Activated T-cell treated with anti-CD3 and anti-CD28 coated beads for 48 hours (primary cell): ENCODE measurements at places on chromosomes 7 and 10.
A peak's percentile ranks its signal among the peaks of the same experiment; 100 is the strongest.

GRCh38 chr7:8724080-8724718 is 290.8 kb downstream of the NXPH1 start:
- DNase-seq, result peak; percentile 1

DNA sequence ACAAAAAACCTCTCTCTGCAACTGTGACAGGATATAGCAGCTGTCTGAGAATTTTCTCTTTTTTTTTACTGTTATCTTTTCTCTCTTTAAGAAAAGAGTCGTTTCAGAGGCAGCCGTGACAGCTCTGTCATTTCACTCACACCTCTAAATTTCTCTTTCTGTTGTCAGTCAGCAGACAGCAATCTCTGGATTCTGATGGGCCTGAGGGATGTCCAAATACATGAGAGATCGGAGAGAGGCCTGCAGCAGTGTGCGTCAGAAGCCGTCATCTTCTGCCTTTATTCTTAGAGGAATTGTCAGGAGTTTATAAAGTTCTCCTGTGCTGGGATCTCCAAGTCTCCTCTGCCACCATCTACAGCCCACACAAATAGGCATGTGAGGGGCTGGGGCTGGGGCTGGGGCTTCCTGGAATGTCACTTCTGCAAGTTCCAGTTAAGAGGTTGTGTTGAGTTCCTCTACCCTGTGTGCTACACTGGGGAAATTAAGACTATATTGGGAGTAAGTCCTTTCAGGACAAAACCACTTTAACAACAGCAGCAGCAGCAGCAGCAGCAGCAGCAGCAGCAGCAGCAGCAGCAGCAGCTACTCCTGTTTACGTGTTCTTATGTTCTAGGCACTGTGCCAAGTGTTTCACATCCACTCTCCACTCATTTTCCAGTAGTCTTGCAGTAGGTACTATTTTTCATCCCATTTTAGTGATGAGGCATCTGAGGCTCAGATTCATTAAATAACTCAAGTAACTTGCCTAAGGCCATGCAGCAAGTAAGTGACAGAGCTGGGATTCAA is 541.3 kb downstream of the LRMDA start:
- DNase-seq, result no peak

- DNase-seq, result no peak
Observed at GRCh38 chr7:137001041-137001440, 132.6 kb downstream of the CHRM2 start.

GRCh38 chr7:2593036-2593727 is 34.4 kb downstream of the IQCE start:
- no peak for DNase-seq

- DNase-seq, result no peak
Observed at GRCh38 chr7:97226541-97226940, 109.0 kb downstream of the SDHAF3 start.

GRCh38 chr7:93315896-93316295 is 83.7 kb downstream of the VPS50 start:
- DNase-seq, result no peak

- no peak for DNase-seq
Observed at GRCh38 chr10:104085801-104086400, at the start of gene COL17A1. Gene COL17A1 (minus strand): TSS chr10:104085880. CDS start chr10:104080673, 5,207 bp downstream.

DNA sequence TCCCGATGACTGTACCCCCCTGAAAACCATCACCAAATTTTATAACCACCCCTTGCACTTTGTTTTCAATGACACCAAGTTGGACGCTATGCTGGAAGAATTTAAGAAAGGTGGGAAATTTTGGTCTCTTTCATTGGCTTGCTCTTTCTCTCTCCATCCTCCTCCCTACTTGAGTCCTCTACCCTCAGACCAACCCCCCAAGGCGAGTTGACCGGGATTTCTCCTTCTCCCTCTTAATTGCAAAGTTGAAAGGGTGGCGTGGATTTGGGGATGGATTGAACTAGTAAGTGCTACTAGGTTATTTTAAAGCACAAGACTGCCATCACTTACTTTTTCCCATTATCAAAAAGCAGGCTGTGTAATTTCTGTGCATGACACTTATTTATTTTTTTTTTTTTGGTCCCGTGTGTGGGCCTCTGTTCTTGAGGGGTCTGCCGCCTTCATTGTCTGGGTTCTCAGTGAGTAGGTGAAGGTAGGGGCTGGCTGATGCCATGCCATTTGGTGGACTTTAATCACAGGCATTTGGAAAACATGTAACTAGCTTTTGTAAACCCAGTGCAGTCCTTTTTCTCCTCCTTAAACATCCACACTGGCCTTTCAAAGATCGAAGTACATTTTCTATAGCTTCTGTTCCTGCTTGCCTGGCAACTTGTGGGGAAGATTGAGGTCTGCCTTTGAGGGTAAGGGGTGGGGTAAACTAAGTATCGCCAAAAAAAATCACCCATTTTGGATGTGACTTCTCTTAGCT is 2.1 kb downstream of the CNNM2 start:
- no peak for DNase-seq

- DNase-seq, result no peak
Observed at GRCh38 chr7:36119005-36119706, 33.9 kb upstream of the EEPD1 start.

- DNase-seq, result no peak
Observed at GRCh38 chr7:45716380-45717203, 142.4 kb downstream of the ADCY1 start.

GRCh38 chr10:131464789-131465188 is 153.3 kb upstream of the TCERG1L start:
- DNase-seq, result no peak

DNA sequence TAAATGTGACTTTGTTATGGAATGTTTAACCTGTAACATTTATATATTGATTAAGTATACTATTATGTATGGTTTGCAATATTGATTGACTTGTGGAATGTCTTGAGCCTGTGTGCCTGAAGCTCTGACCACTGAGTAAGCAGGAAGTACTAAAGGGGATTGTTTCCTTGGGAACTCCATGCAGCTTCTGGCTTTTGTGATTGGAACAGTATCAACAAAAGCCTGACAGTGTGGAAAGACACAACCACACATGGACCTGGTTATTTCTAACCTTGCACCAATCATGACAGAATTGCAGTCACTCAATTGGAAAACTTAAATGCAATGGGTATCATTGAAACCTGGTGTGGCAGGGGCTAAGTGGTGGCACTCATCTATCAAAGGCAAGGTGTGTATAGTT is 45.5 kb upstream of the PIK3CG start:
- DNase-seq, result no peak

- DNase-seq, result no peak
Observed at GRCh38 chr7:1953199-1954190, 279.2 kb downstream of the MAD1L1 start.

- no peak for DNase-seq
Observed at GRCh38 chr7:66967029-66967428, 28.4 kb downstream of the SBDS start.

DNA sequence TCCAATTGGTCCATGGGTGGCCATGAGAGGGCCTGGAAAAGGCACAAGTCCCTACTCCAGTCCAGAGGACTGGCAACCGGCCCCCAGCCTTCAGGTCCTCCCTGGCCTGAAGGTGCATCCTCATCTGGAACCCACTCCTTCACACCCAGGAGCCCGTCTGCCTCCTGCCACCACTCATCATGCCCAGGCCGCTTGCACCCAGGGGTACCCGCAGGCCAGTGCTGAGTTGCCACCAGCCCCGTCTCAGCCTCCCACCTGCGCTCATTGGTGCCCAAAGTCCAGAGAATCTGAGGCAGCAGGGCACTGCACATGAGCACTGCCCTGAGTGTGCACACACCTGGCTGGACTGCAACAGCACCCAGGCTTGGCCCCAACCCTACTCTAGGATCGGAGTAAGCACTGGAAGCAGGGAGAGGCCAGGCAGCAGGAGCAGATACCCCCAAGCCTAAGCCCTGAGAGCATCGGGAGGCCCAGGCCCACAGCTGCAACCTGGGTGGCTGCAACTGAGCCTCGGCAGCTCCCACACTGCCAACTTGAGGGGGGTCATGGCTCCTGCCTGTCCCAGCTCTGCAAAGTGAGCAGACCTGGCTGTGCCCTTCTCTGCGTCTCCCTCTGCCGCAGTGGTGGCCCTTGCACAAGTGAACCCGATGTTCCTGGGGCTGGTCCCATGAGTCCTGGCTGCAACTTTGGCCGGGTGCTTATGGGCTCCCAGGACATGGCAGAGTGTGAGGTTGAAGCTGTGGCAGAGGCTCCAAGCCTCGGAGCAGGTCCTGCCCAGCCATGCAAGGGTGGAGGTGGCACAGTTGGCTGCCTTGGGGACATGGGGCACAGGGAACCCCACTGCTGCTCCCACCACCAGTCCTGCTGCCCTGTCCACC is 44.3 kb downstream of the TCERG1L start:
- DNase-seq, result no peak

GRCh38 chr10:68560186-68560942 is at the start of gene TET1:
Gene TET1 (plus strand): TSS chr10:68560337. CDS start chr10:68572339, 12,002 bp downstream.
- DNase-seq, result peak; percentile 7

DNA sequence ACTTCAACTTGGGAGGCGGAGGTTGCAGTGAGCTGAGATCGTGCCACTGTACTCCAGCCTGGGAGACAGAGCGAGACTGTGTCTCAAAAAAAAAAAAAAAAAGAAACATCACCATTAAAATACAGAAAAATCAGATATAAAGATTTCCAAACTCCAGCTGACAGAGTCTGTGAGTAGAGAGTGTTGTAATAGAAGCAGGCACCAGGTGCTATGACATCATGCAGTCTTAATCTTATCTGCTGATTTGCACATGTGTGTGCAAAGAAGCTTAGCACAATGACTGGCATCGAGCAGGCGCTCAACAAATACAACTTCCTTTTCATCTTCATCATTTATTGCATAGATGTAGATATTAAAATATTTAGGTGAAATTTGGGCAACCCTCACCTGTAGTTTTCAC is 92.2 kb downstream of the PRKCQ start:
- DNase-seq, result no peak

DNA sequence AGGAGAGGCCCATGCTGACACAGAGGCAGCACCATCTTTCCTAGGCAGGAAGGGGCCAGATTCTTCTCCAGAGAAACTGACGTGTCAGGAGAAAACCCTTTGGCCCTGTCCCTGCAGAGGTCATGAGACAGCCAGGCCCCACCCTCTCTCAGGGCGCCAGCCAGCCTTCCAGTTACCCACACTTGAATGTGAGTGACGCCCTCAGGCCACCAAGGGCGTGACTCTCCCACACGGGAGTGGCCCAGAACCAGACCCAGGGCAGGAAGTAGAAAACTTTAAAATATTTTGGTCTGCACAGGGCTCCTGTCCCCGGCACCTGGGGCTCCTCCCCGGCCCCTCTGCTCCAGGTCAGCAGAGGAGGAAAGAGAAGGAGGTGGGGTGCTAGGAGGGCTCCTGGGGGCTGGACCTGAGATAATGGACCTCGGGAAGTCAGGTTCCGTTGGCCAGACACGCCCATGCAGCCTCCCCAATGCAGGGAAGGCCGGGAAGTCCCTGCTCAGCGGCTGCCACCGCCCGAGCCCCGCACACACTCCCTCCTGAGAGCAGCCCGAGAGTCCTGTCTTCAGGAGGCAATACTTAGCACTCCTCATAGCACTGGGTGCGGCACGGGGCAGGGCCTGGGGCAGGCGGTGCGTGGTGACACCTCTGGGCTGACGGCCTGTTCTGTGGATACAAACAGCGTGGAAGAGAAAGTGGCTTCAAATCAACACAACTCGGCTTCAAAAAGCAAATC is 67.0 kb upstream of the CFAP46 start:
- DNase-seq, result no peak

DNA sequence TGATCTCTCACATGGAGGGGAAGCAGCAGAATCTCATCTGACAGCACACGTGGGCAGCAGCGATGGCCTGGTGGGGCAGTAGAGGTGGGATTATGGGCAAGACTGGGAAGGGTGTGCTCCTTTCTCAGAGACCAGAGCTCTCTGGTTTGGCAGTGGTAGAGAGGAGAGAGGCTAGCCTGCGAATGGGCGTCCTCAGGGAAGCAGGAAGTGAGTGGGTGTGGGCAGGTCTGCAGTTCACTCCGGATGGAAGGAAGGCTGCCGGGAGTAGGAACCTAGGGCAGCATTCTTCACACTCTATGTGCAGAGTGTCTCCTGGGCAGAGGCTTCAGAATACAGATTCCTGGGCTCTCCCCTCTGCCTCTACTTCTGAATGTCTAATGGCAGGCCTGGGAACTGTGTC is 162.8 kb upstream of the BMPER start:
- no peak for DNase-seq

- DNase-seq, result no peak
Observed at GRCh38 chr10:43347997-43348396, 23.4 kb upstream of the FXYD4 start.

- DNase-seq, result no peak
Observed at GRCh38 chr10:411603-412002, 276.3 kb downstream of the ZMYND11 start.

- DNase-seq, result no peak
Observed at GRCh38 chr10:103433858-103434257, 18.3 kb downstream of the CALHM2 start.

GRCh38 chr10:17883621-17884020 is 68.1 kb upstream of the SLC39A12 start:
- no peak for DNase-seq

GRCh38 chr10:4934391-4934987 is 28.7 kb upstream of the AKR1C1 start:
- DNase-seq, result no peak

- DNase-seq, result no peak
Observed at GRCh38 chr10:52855546-52856325, 83.2 kb upstream of the MBL2 start.

DNA sequence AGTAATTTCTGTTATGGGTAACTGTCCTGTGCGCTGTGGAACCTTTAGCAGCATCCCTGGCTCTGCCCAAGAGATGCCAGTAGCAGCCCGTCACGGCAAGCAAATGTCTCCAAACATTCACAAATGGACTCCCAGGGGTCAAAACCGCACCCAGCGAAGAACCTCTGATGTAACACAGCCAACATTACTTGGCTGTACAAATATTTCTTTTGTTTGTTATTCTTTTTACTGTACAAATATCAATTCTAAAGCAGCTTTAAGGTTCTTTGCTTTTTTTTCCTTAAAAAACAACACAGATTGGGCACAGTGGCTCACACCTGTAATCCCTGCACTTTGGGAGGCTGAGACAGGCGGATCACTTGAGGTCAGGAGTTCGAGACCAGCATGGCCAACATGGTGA is 182.5 kb downstream of the KMT2E start:
- DNase-seq, result no peak

DNA sequence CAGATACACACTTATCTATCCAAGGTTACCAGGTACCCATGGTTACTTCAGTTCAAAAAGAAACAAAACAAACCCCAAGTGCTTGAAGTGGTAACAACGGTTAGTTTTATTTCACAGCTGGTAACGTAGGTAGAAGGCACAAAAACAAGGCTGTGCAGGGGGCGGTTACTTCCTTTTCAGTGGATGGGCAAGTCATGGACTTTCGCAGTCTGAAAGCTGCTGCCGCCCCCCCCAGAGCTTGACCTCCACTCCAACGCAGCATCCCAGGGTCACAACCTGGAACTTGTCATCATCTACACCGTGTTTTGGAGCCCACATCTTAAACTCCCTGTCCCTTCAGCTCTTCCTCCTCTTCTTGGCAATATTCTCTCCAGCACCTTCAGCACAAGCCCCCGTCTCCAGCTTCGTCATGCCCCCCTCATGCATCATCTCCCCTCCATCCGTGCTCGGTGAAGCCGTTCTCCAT is 181.2 kb upstream of the ITGB1 start:
- peak; percentile 49 for DNase-seq
